ENCODE measurements at places on chromosomes 3 and 15.

DNA sequence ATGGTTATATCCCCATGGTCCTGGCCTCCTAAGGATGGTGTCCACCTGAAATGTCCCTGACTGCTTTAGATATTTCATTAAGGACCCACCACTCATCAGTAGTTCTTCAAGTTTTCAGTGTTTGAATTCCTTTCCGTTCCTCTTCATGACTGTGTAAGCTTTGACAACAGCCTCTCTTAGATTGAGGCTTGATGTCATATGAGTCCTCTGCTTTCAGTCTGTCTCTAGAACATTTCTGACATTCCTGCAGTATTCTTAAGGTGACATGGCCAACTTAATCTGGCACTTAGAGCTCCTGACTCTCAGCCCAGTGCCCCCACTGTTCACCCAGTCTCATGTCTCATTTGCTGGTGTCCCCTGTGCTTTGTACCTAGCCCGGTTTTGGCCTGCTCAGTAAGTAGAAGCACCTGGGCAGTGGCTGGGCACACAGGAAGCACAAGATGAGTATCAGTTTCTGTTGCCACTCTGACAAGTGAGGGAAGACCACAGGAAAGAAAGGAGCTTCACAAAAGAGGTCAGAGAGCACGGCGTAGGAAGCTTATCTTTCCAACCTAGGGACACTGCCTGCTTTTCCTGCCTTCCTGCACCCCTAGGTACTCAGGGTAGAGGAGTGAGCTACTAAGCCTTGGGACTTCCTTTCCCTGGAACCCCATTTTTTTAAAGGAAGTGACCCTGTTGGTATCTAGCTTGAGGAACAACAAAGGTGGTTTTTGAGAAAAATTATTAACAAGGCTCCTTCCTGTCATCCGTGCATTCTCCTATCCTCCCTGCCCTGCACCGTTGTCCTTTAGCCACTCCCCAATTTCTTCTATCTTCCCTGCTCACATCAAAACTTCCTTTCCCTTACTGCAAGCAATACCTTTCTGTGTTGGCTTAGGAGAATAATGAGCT is 103.1 kb downstream of the KLHL25 start:
- no peak for DNase-seq

GRCh38 chr3:141402476-141403171 is 34.3 kb downstream of the ZBTB38 start:
- DNase-seq = peak; percentile 46

- no peak for DNase-seq
These were observed 800.7 kb upstream of the GRM7 start for GRCh38 chr3:6060251-6060650.

DNA sequence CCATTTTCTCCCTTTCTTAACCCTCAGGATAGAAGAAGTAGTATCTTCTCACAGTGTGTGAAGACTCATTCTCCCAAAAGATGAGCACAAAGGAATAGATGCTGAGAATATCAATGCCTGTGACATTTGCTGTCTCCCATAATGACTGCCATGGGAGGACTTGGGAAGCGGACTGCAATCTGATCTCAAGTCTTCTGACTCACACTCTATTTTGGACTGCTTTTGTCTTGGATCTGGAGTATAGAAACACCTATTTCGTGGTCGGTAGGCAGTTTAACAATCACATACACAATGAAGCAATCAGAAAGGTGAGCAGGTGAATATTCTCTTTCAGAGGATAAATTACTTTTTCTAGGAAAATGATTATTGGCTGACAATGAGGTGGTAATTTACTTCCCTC is 852.0 kb downstream of the FHIT start:
- DNase-seq = no peak

DNA sequence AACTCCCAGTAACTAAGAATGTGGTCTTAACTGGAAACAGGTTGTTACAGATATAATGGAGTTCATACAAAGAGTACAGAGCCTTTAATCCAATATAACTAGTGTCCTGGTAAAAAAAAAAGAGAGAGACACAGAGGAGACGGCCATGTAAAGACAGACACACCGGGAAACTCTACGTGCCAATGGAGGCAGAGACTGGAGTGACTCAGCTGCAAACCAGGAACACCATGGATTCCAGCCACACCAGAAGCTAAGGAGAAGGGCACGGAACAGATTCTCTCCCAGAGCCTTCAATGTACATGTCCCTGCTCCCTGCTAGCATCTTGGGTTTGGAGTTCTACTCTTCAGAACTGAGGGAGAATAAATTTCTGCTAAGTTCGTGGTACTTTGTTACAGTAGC is 4.5 kb downstream of the RNF168 start:
- DNase-seq = no peak

- DNase-seq = no peak
These were observed 257.7 kb downstream of the DIPK2A start for GRCh38 chr3:144229330-144229729.

DNA sequence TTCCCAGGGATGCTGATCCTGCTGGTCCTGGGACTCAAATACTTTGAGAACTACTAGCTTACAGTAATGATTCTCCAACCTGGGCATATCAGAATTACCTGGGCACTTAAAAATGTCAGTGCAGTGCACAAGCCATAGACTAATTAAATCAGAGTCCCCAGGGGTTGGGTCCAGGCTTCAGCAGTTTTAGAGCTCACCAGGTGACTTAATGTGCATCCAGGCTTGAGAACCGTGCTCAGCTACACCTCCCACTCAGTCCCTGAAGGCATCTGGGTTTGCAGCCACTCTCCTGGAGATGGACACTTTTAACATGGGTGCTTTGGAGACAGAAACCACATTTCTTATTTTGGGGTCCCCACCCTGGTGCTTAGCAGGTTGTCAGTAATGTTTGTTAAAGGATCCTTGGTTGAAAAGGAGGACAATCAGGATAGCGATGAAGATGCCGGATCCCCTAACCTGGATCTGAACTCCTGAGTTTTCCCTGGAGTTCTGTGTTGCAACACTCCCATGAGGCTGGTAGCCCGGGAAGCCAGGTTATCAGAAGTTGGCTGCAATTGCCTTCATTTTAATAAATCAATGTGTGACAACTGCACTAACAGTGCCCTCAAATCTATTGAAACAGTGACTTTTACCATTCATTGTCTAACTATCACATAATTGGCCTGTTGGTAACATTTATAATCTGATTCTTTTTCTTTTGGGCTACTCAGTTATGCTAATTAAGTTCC is 48.1 kb downstream of the BFSP2 start:
- DNase-seq = no peak

- DNase-seq = no peak
These were observed 521.5 kb downstream of the RSL24D1 start for GRCh38 chr15:54675241-54675640.

GRCh38 chr3:27456554-27456953 is 27.6 kb downstream of the SLC4A7 start:
- no peak for DNase-seq

GRCh38 chr3:25706213-25706612 is 41.5 kb upstream of the TOP2B start:
- DNase-seq = no peak

GRCh38 chr15:52254391-52254790 is 41.2 kb downstream of the MYO5C start:
- DNase-seq = no peak

DNA sequence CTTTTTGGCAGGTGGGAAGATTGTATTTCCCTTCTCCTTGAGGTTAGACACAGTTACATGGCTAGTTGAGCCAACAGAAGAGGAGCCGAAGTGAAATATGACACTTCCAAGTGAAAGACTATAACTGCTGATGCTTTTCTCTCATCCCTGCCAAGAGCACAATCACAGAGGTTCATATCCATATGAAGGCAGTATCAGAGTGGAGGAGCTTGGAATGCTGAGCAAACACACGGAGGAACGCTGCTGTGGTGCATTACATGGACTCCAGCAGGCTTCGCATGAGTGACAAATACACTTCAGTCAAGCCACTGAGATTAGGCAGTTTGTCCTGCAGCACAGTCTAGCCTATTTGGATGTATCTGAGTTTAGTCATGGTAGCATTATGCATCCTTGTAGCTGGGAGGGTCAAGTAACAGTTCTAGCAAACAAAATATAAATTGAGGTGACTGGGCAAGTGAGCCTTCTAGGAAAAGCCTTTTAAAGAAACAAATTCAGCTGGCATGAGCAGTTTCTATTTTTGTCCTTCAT is 5.4 kb downstream of the IQCF6 start:
- no peak for DNase-seq

DNA sequence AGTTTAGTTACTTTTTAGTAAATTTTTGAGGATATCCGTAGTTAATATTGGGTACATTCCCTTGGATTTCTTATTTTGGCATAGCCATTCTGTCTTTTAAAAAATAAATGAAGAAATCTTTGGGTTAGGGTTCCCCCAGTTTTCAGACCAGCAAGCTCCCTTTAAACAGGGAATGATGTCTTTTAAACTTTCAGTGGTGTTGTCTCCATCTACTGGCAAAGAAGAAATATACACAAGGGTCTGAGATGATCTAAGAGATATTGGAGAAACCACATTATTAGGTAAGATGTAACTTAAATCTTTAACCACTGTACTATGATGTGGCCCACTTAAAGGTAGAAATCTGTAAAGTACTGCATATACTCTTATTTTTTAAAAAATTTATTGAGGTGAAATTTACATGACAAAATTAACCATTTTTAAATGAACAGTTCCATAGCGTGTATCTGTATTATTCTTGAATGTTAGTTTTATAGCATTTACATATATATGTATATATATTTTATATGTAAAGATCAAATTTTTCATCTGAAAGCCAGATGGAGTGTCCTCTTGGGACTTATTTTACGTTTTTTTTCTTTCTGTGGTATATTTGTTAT is 35.1 kb upstream of the EIF3J start:
- DNase-seq = no peak

All from activated CD4-positive, alpha-beta T cell treated with anti-CD3 and anti-CD28 coated beads, Interleukin-2, amount 50 U/mL, for 1 hour (primary cell).